ENCODE measurements at places on chromosomes 4 and X. TPM values are rescaled to one million over a fixed set of nuclear protein-coding genes. Genes with fewer than 3 reads are reported as not detected.

- DNase-seq: no peak
Measured at GRCh38 chrX:110374559-110374958, 15.9 kb downstream of the RTL9 start.

Gene KIT
- polyA plus RNA-seq: 2.0 TPM

GRCh38 chrX:109049903-109050302, 313.5 kb upstream of the IRS4 start:
- no peak for DNase-seq

Gene ATP8A1
- 4.3 TPM for polyA plus RNA-seq

GRCh38 chrX:459611-460010, 72.9 kb upstream of the PPP2R3B start:
- no peak for DNase-seq

GRCh38 chrX:10444204-10444603, 176.2 kb downstream of the MID1 start:
- DNase-seq: no peak

GRCh38 chrX:136057567-136057966, 72.3 kb downstream of the SLC9A6 start:
- no peak for DNase-seq

- no peak for DNase-seq
Measured at GRCh38 chr4:171256223-171256622, 557.0 kb upstream of the GALNTL6 start.

DNA sequence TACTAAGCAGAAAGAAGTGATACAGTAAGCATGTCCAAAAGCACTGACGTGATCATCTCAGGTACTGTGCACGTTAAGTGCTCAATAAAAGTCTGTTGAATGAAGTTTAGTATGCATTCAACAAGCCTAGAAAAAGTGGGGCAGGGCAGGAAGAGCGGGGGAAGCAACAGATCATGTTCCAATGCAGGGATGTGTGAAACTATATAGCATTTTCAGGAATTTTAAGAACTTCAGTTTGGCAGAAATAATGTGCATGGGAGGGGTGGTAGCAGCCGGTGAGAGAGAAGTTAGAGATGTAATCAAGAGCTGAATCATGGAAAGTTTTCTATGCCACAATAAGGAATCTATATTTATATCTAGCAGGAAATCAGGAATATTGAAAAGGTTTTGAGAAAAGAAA, 19.2 kb upstream of the CCNA2 start:
- no peak for DNase-seq

DNA sequence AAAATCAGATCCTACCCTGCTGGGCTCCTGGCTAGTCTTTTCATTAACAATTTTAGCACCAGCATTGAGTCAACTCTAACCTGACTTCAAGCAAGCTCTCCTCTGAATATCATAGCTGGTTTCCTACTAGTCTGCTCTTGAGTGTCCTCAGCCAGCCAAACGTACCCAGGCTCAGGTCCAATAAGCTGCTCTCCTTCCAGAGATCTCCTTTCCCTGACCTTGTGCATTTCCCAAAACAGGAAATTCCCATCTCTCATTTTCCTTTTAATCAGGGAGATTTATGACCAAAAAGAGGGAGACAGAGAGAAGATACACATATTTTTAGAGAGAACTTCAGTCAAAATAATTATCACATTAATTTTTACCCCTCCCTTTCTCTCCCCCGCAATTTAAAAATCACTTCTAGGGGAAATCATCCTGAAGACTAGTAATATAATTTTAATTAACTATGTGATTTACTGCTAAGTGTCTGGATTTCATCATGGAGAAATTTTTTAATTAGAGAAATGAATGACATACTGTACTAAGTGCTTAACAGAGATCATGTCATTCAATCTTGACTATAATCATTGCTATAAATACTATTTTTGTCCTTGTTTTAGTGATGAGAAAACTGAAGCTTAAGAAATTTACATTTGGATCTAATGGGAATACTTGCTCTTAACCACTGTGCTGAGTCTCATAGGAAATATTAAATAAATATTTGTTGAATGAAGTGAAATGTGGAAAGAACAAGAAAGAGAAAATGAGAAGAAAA, 421.7 kb upstream of the INTU start:
- DNase-seq: no peak

Gene MSX1
- not detected for polyA plus RNA-seq

Gene EVC
- polyA plus RNA-seq: 0.17 TPM

DNA sequence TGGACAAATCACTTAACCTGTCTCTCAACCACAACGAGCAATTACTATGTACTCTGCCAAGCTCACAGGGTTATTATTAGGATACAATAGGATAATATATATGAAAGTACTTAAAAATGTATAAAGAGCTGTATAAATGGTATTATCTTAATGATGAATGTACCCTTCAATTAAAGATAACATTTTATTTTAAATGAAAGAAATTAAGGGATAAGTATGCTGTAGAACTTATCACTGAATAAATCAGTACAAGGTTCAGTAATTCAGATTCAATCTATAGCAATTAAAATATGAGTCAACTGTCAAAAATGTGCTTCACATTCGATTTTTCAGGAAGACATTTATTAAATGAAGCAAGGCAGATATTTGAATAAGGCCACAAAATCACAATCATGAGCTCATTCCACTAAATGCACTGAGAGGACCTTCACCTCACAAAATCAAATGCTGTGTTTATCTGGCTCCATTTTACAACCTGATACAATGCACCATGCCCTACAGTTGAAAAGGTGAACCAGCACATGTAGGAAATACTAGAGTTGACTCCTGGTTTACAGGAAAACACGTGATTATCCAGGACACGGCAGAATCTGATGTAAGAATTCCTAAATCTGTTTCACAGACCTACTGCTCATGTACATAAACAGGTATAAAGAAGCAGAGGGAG, 4.4 kb downstream of the LRCH2 start:
- DNase-seq: no peak

DNA sequence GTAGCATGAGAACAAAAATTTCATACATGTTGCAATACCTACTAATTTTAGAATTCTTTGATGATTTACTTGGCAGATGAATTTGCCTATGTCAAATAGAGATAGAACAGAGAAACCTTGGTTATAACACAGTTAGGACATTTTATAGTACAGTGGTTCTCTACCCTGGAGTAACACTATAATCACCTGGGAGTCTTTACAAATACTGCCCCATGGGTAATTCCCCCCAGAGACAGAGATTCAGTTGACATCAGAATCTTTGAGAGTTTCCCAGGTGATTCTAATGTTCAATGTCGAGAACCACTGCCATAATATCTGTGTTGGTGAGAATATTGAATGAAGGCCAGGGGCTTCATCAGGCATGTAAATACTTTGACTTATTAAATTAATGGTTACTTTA, 401.3 kb upstream of the NDST4 start:
- no peak for DNase-seq

Gene CD38
- polyA plus RNA-seq: 0.69 TPM

Gene ARX
- polyA plus RNA-seq: not detected

GRCh38 chr4:5993876-5994811, 24.1 kb downstream of the C4orf50 start:
- DNase-seq: no peak

DNA sequence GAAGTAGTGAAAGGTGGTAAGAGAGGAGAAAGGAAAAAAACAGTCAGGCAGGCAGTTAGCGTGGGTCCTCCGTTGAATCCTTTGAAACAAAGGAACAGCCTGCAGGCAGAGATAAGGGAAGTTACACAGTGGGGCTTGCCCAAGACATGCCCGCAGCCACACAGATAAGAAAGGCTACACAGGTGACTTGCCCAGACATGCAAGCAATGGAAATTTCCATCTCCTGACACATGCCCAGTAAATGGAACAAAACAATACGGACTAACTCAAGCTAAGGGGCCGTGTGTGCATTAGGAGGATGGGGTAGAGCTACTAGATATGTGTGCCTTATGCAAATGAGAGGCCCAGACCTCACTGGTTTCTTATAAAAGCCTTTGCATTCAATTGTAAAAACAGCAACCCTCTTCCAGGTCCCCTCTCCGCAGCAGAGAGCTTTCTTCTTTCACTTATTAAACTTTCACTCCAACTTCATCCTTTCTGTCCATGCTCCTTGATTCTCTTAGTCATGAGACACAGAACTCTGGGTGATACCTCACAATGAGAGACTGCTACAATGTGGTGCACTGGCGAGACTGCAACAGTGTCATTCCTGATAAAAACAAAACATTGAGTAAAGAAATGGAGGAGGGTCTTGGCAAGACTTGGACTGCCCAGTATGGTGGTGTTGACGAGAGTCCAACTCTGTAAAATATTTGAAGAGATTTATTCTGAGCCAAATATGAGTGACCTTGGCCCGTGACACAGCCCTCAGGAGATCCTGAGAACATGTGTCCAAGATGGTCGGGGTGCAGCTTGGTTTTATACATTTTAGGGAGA, 997.4 kb upstream of the PRKX start:
- DNase-seq: no peak

- no peak for DNase-seq
Measured at GRCh38 chrX:16828124-16828908, 41.8 kb downstream of the RBBP7 start.

Gene ANXA10
- polyA plus RNA-seq: not detected

DNA sequence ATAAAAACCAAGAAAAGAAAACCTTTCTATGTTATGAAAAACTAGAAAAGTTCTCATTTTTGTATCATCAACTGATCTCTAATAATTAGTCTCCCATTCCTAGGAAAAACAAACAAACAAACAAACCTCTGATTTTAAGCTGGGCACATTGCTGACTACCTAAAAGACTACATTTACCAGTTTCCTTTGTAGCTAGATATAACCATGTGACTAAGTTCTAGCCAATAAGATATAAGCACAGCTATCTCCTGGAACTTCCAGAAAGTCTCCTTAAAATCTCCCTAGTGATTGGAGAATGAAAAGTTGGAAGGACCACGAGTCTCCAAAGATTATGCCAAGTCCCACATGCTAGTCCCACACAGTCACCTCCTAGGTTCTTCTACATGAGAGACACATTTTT, 108.9 kb downstream of the NR3C2 start:
- no peak for DNase-seq

Gene GASK1B
- polyA plus RNA-seq: not detected

DNA sequence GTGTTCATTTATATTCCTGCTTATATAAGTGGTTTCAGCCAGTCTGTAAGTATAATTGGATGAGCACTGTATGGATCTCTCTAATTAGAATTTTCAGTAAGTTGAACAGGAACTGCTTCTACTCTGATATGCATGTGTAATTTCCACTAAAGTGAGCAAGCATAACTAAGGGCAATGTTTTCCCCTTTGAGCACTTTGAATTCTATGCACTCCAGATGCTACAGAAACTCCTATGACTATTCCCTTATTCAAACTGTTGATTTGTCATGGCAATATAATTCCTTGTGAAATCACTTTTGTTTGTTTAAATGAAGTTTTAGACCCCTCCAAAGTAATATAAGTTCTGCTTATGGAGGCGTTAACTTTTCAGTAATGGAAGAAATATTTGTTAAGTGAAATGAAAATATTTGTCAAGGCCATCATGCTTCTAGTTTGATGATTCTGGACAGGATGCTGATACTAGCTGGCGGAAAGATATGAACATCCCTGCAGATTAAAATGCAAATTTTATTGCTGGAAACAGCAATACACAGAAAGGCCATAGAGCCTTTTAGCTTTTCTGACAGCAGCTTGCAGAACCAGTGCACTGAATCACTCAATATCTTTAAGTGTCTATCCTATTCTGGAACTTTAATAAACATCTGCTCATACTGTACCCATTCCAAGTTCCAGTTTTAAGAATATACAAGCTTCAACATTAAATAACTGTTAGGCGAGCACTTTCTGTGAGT, 1460.8 kb downstream of the RAPGEF2 start:
- no peak for DNase-seq

DNA sequence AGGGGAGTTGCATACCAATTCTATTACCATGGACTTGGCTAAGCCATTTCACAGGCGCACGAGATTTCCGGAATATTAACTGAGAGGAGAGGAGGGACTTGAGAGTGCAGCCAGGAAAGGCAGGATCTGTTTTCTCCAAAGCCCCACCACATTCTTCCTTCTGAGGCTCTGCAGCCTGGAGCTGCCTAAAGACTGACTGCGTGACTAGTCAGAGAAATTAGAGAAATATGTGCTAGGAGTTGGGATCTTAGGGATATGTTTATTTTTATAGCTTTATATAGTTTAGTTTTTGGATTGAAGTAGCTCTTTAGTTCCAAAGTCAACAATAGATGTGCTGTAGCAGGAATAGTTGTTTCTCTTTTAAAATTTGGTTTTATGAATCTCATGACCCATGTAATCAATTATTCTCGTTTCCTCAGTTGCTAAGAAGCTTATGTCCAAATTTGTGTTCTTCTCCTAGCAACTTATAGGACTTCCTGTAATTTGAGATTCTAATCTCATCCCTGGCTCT, 300.1 kb upstream of the DDX53 start:
- DNase-seq: no peak

- DNase-seq: no peak
Measured at GRCh38 chr4:40354158-40354557, 19.0 kb downstream of the CHRNA9 start.

Gene ZNF827
- 1.4 TPM for polyA plus RNA-seq

Gene GPRIN3
- 6.9 TPM for polyA plus RNA-seq

DNA sequence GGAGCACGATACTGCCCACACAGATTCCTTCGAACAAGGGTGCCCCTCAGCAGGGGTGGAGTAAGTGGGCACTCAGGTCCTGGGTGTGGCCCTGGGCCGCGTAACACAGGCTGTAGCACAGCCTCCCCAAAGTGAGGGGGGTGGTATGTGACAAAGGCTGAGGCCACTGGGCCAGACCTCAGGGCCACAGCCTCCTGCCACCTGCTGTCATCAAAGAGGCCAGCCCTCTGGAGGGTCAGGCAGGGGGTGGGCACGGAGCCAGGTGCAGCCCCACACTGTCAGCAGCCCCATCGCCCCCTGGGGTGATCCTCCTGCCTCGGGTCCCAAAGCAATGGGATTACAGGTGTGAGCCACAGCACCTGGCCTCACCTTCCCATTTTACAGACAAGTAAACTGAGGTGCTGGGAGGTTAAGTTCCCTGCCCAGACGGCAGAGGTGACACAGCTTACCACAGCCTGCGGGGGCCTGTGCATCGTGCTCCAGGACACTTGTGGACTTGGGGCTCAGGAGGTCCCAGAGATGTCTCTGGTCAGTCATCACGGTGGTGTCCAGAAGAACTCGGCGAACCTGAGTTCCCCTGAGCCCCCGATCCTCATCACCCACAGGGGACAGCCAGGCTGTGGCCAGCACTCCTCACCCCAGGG, 27.5 kb upstream of the MXD4 start:
- DNase-seq: no peak

DNA sequence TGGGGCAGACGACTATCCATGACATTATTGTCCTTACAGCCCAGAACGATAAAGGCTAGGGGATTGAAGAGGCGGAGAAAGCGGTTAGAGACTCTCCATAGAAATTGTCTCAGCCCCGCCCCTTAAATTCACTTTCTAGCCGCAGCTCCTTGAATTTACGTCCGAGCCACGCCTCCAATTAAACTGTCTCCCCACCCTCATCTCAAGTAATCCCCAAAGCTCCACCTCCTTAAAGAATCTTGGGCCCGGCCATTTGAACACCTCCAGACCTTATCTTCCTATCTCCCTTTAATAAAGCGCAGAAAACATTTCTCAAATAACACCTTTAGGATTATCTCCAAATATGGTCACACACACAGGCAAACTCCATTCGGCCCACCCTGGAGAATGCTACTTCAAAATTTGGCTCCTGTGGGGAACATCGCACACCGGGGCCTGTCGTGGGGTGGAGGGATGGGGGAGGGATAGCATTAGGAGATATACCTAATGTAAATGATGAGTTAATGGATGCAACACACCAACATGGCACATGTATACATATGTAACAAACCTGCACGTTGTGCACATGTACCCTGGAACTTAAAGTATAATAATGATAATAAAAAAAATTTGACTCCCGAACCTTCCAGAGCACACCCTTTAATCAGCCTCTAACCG, 7.2 kb upstream of the MAGIX start:
- peak; percentile 27 for DNase-seq

GRCh38 chr4:2886161-2886560, 42.5 kb downstream of the ADD1 start:
- DNase-seq: no peak
